ENCODE measurements at places on chromosomes 16 and 17.

GRCh38 chr17:67021743-67022450, 22.5 kb upstream of the CACNG1 start:
- DNase-seq, result no peak

GRCh38 chr17:51869387-51869786, 289.1 kb downstream of the CA10 start:
- no peak for DNase-seq

DNA sequence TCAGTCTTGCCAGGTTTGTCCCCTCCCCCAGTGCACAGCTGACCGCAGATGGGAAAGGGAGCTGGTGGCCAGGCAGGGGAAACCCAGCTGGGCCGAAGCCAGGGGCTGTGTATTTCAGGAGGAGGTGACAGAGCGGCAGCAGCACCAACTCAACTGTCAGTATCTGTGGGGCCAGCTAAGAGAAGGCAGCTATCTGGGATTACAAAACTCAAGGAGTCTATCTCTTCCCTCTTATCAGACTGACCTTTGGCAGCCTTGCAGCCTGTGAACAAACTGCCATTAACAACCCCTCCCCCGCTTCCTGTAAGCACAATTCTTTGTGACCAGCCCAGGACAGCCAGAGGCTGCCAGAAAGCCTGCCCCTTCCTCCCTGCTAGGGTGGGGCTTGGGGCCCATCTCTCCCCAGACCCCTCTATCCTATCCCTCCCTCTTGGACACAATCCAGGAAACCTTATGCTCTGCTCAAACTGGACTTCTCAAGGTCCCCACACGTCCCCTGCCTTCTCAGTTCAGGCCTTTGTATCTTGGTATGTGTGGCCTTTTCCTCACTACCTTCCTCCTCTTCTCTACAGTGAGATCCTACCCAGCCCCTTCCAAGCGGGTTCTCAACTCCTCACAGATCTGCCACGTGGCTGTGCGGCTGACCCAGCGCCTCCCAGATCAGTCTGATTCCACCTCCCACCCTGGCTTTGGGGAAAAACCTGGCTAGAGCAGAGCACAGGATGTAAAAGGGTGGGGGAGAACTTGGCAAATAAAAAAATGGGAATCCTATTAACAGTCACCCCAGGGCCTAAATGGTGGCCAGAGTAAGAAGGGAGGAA, 10.5 kb downstream of the ST3GAL2 start:
- no peak for DNase-seq

DNA sequence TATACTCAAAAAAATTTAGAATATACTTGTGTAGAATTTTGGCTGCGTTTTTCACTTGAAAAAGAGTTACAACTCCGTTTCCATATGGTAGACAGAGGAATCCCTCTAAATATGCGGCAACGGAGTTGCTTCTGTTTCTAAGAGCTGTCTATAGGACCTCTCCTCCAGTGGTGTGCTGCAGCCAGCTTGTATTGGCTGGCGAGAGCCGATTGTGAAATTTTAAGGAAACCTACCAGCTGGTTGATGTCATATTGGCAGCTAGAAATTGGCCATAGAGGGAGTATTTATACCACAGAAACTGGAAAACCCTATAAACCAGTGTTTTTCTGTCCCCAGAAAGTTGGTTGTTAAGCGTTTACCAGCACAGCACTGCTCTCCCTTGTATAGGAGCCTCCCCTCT, 655.8 kb upstream of the EEF2KMT start:
- no peak for DNase-seq

Measured in GM12892 (cell line).